Right renal cortex interstitium (tissue), 3 donors: ENCODE measurements at places on chromosomes 6 and 20. TPM values are rescaled to one million over a fixed set of nuclear protein-coding genes. Genes with fewer than 3 reads are reported as not detected.

The CAGE1 gene
- polyA plus RNA-seq: 0.07 TPM

The HCRTR2 gene
- 0.28 TPM for polyA plus RNA-seq

The SEC23B gene
- polyA plus RNA-seq: 68.1 TPM

The CRISP3 gene
- polyA plus RNA-seq: 0.10 TPM

The GATA5 gene
- polyA plus RNA-seq: 7.0 TPM

The SYCP2 gene
- polyA plus RNA-seq: 4.9 TPM

The CRIP3 gene
- polyA plus RNA-seq: 2.6 TPM

The DNAAF9 gene
- polyA plus RNA-seq: 26.0 TPM

The COL21A1 gene
- polyA plus RNA-seq: 111 TPM

DNA sequence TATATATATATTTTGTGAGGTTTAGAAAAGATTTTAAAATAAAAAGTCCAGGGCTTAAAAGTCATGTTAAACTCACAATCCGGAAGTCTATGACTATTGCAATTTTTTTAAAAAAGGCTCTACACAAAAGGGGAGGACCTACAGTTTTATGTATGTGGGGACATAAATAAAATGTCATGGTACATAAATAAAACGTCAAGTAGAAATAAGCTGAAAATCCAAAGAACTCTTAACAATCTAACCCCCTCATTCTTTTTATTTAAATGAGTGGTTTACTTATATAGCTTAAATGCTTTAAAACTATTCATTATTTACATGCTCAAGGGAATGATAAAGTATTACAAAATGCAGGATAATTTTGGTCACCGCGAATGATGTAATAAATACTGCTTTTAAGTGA, 36.2 kb downstream of the STX7 start:
- DNase-seq: no peak

- DNase-seq: no peak
Measured at GRCh38 chr6:149246691-149247384, 70.7 kb upstream of the TAB2 start.

GRCh38 chr20:32152421-32153155, 43.1 kb downstream of the TM9SF4 start:
- DNase-seq: no peak

DNA sequence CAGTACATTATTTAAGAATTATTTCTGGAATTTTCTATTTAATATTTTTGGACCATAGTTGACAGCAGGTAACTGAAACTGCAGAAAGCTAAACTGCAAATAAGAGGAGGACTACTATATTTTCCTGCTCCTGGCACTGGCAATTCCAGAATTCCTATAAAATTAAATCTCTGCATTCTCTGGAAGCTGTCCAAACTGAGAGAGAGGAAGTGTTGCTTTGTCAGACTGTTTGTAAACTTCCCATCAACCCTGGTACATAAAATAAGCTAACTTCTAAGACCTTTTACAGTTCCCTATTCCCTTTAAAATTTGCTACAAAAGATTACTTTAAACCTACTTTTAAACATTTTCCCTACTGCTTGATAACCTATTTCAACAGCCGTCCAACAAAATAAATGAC, 196.1 kb upstream of the RUNX2 start:
- peak; percentile 13 for DNase-seq

- DNase-seq: no peak
Measured at GRCh38 chr20:50536333-50536732, 26.1 kb downstream of the PTPN1 start.

- no peak for DNase-seq
Measured at GRCh38 chr6:26594730-26595632, 1.8 kb upstream of the ABT1 start.

DNA sequence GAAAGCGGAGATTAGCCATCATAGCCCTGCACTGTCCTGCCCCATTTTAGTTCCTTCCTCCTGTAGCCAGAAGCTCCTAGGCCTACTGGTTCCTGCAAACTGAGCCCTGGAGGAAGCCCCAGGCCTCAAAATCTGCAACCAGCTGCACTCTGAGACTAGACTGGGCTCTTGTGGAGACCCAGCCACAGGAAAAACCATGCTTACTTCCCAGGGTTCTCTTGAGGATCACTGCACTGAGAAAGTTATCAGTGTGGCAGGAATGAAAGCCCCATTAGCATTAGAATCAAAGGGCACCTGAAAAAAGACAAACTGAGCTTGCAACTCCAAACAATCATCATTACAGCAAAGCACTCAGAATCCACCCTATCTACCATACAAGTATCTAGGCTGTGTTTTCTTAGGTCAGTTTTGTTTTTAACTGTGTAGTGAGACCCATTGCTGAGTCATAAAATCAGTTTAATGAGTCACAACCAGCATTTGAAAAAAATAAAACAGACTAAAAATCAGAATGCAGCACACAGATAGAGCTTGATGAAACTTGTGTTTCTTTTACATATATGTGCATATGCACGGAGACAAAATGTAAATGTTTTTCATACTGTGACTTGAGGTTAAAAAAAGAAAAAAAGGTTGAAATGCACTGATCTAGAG, 91.0 kb downstream of the UNC5CL start:
- DNase-seq: no peak

DNA sequence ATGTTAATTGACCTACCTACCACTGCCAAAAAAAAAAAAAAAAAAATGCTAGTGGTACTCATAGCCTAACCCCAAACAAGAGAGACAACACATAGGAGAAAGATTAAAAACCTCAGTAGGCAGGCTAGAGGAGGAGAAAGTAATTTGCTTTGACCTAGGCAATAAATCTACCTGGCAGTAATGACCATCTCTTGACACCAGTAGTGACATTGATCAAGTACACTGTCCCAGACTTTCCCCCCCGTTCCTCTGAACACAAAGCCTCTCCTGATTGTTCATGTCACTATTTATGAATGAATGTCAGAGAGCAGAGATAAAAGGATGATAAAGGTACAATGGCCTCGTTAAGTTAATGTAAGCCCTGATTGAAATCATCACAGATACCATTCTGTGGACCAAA, 746.8 kb downstream of the CBLN4 start:
- DNase-seq: no peak

- no peak for DNase-seq
Measured at GRCh38 chr6:168043193-168043847, 35.7 kb downstream of the FRMD1 start.

- no peak for DNase-seq
Measured at GRCh38 chr6:72913797-72914196, 291.9 kb downstream of the KCNQ5 start.

- DNase-seq: no peak
Measured at GRCh38 chr6:64848467-64848866, 858.6 kb downstream of the EYS start.

DNA sequence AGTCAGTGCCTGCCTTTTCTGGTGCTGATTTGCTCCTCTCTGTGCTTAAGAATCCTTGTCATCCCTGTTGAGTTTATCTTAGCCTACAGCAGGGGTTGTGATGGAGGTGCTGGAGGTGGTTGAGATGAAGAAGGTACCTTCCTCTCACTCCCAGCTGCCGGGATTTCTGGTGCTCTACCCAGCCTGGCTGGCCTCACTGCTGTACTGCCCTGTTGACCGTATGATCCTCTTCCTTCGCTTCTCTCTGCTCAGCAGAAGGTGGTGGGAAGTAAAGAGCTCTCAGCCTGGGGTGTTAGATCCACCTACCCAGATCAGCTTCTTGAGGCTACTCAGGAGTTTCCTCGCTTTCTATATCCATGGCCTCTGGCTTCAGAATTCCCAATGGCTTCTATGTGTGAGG, 101.0 kb upstream of the NXT1 start:
- DNase-seq: no peak

- no peak for DNase-seq
Measured at GRCh38 chr6:31139599-31139998, 733 bp upstream of the PSORS1C2 start.

GRCh38 chr6:72861059-72861458, 239.2 kb downstream of the KCNQ5 start:
- DNase-seq: no peak

- DNase-seq: no peak
Measured at GRCh38 chr6:109052852-109053251, 41.8 kb downstream of the SESN1 start.

GRCh38 chr6:52393780-52394179, 26.4 kb upstream of the EFHC1 start:
- DNase-seq: no peak

DNA sequence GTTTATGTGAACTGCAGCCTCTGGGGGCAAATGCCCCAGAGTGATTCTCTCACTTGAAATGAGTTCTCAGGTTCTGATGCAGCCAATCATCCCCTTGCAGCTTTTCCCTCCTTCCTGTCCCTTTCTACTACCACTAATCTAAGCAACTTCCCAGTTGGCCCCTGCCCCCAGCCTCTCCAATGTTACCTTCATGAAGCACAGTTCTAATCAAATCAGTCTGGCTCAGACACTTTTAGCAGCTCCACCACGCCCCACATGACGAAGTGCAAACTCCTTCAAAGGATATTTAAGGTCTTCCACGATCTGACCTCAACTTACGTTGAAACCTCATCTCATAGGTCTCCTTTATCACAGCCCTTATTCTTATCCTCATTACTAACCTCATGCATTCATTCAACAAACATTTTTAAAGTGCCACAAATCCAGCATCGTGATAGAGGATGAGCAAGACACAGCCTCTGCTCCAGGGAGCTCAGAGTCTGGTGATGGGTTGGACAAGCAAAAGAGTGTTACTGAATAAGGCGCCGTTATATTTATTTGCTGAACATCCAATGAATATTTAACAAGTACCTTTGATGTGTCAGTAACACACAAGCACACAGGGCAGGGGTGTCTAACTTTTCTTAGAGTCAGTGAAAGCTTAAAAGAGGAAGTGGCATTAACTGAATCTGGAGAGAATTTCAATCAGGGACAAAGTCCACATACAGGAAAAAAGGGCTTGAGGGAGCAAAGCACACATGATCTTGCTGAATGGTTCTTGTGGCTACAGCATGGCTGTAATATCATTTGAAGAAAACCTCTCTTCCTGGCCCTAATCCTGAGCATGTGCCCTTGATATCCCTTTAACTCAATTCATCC, 20.4 kb upstream of the DTNBP1 start:
- no peak for DNase-seq

- DNase-seq: no peak
Measured at GRCh38 chr20:18007534-18008292, 38.9 kb downstream of the MGME1 start.

DNA sequence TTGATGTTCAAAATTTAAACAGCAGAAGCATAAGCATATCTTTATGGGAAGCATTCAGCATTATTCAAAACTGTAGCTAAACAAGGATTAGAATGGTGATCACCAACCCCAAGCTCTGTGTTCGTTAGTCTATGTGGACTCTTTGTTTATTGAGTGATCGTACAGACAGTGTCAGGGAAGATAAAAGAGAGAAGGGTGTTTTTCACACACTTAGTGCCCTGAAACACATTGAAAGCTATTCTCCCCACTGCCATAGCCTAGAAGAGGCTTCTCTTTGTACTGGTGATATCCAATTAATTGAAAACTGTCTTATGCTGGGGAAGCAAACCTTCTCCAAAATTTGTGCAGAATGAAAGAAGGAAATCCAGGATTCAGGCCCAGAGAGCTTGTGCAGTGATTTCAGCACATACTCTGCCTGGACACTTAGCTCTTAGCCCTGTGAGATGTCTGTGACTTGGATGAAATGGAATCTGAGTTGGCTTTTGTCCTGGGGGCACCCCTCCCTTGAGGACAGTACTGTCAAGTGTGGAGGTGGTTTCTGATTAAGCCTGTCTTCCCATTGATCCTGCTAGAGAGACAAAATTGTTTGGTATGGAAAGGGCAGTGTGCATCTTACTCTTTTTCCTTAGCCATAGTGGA, 125.7 kb upstream of the MTHFD1L start:
- DNase-seq: no peak

DNA sequence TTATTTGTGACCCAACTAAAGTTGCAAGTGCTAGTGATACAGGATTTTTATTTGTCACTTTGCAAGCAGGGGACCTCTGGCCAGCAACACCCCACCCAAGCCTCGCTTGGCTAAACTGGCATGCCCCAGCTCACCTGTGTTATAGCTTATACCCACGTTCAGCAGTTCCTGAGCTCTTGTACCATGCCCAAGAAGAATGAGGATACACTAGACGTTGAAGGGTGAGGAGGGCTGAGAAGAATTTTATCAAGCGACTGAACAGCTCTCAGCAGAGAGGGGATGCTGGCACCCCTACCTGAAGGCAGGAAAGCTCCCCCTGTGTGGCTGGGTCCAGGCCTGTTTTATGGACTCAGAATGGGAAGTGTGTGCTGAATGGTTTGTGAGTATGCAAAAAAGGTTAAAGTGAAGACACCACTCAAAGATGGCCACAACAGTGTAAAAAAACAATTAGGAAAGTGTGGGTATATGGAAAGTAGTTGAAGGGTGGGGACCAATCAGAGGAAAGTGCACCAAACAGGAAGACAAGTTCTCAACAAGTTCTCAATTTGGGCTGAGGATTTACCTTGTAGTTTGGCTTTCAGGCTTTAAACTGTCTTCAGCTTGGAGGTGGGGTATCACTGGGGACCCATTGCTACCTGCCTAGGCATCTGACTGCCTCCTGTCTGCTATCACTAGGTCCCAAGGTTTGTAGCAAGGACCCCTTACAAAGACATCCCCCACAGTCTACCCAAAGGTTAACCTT, 15.0 kb downstream of the BTN2A1 start:
- no peak for DNase-seq

DNA sequence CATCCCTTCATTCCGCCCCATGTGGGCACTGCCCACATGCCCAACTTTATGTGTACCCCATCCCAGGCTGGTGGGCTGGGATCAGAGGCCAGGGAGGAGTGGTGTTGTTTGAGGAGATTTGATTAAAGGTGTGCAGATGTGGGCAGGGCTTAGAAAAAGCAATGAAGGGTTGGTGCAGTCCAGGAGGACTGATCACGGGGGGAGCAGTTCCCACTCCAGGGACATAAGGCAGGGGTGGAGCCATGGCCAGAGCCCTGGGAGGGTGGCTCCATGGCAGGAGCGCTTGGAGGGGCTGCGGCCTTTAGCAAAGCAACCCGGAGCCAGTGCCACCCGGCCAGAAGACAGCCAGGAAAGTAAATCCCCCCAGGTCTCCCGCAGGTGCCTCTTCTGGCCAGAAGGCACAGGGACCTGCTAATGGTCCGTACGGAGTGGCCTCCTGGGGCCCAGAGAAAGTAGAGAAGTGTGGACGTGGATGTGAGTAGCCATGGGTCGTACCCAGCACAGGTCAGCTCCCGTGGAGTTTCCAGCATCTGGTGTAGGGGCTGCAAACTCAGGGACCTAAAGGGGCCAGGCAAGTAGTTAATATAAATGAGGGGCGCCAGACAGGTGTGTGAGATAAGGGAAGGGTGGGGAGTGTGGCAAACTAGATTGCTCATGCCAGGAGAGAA, 62.1 kb upstream of the APCDD1L start:
- DNase-seq: no peak

DNA sequence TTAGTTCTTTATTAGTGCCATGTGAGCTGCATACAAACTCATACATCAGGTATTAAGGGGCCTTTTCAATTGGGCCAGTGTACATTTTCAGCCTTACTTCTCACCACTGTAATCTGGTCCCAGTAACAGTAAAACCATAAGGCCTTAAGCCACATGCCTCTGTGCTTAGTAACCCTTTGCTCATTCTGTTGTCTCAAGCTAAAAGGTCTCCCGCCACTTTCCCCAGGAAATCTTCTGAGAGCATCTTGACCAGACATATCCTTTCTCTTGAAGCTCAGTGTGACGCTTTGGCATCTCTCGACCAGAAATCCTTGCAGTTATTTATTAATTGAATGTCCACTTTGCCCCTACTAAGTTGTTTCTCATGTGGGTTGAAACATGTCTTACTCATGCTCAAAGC, 68.0 kb downstream of the CYP39A1 start:
- DNase-seq: no peak

- no peak for DNase-seq
Measured at GRCh38 chr6:57222743-57223077, 603 bp upstream of the RAB23 start.
